ENCODE measurements at places on chromosomes 16 and 17.

DNA sequence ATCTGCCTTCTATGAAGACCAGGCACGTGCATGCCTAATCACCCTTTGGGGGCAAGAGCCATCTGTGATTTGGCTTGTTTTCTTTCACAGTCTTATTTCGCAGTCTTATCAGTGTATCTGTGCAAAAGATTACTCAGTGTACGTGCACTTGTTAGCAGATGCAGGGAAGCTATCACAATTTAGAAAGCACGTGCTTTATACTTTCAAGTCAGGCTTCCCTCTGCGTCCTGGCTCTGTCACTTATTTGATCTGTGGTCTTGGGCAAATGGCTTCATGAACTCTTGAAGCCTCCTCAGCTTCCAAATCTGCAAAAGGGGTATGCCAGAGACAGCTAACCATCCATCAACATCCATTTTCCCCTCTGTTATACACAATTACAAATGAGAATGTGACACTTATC, 246.4 kb downstream of the XYLT1 start:
- DNase-seq: no peak

DNA sequence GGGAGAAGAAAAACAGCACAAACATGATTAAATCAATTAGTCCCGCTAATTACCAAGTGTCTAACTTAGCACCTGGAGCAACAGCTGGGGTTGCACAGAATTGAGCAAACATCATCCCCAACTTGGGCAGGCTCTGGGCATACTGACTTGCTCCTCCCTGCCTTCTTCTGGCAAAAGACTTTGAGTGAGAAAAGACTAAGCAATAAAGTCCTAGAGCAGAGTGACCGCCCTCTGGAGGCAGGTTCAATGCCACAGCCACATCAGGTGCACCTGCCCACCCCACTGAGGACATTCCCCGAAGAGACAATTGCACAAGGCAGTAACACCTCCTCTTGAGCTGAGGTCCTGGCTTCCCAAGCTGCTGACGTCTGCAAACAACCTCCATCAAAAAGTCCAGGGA, 358.3 kb downstream of the SOX9 start:
- DNase-seq: no peak

GRCh38 chr17:4001048-4001590, 36.9 kb upstream of the ATP2A3 start:
- DNase-seq: no peak

- DNase-seq: no peak
Observed at GRCh38 chr16:87264634-87265033, 52.6 kb downstream of the C16orf95 start.

DNA sequence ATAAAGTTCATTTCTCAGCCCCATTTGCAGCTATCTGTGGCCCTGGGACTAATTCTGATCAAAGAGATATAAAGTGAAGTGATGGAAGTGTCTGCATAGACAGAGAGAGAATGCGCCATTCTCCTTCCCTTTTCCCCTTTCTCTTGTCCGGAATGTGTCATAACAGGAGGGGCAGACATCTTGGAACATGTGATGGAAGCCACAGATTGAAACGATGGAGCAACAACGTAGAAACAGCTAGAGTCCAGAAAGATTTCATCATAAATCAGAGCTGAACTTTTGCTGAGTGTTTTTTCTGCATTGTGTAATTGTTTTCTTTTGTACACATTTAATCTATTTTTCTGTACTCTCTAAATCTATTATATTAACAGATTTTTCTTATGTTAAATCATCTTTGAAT, 11.3 kb downstream of the ASGR1 start:
- DNase-seq: no peak

Measured in fibroblast of lung (primary cell).